GM10248 (cell line): ENCODE measurements at places on chromosomes 5 and 9.

DNA sequence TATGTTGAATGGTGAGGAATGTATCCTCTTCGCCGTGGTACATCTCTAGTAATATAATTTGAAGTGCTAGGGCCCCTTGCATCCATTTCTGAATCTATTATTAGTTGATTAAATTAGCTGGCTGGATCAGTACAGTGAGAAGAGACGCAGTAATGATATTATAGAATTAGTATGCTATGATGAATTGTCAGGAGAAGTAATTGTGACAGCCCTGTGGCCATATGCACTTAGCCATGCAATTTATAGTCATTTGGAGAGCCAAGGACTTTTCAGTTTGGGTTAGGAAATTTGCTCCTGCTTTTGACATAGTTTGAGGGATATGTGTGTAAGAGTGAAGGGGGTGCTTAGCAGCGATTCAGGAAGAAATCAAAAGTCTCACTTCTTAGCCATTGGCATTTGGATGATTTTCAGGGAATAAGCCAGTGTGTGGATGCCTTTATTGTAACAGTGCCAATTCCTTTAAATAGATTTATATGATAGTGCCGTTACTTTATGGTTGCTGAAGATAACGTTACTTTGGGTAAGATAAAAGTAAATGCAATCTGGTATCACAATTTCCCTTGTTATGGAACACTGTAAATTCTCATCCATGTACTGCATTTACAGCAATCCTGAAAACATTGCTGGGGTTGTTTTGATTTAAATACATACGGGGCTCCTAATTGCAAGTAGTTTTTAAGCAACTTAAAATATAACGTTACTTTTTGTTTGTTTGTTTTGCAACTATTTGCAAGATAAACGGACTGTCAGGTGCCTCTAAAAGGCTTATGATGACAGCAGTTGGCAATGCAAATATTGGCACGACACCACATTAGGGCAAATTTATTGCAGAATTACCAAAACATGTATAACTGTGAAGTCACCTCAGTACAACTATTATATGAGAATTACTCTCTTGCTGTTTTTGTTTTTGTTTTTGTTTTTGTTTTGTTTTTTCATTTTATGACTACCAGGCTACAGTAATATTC is 875.4 kb upstream of the WWC1 start:
- no peak for DNase-seq

DNA sequence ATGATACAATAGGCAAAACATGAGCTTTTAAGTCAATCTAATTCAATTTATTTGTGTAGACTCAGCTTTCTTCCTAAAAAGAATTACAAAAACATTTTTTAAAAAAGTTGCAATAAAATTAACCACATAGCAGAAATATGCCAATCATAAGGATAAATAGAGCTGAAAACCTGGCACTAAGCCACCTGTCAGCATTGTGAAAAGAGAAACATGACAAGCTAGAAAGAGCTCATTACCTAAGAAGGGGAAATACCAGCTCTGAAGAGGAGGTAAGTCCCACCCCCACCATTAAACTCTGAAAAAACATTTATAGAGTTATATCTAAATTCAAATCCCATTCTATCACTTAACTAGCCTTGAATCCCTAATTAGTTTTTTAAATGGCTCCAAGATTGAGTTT is 372.9 kb downstream of the OSTF1 start:
- no peak for DNase-seq

- DNase-seq = no peak
Measured at GRCh38 chr9:130409246-130409645, 35.5 kb upstream of the ASS1 start.

DNA sequence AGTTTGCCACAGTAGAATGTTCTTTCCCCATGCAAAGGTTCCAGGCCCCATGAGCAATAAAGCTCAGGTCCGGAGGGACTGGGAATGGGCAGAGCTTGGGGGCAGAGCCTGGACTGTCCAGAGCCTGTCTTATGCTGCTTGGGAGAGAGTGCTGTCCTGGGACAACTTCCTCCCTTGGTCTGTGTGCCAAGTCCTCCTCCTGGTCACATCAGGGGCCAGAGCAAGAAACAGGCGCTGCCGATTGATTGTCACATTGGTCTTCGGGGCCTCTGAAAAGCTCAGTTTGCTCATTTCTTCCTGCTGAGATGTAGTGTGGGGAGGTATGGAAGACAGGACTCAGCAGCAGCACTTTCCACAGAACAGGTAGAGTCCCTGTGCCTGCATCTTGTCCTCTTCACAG is 54.0 kb upstream of the FCN1 start:
- DNase-seq = no peak

DNA sequence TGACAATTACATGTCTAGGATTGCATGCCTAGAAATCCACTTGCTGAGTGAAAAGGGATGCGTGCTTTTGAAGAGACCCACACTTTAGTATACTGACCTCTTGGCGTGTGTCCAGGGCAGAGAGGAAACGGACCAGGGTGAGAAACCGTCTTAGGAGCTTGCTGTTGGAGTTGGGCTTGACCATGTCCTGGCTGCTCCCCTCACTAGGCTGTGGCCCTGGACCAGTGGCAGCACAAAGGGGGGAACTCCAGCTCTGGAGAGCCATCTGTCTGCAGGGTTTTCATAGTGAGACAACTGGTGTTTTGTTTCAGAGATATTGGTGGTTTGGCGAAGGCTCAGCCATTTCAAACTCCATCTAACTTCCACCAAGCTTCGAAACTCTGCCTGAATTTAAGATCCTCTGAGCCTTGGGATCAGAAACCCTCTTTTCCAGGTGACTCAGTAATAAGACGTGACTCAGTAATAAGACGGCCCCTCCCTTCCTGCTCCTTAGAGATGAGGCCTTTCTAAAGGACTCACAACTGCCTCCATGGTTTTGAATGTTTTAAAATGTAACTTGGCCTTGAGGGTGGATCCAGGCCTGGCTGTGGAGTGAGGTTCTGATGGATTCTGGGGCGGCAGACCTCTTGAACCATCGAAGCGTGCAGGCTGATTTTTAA is 165.8 kb downstream of the MELK start:
- DNase-seq = no peak

DNA sequence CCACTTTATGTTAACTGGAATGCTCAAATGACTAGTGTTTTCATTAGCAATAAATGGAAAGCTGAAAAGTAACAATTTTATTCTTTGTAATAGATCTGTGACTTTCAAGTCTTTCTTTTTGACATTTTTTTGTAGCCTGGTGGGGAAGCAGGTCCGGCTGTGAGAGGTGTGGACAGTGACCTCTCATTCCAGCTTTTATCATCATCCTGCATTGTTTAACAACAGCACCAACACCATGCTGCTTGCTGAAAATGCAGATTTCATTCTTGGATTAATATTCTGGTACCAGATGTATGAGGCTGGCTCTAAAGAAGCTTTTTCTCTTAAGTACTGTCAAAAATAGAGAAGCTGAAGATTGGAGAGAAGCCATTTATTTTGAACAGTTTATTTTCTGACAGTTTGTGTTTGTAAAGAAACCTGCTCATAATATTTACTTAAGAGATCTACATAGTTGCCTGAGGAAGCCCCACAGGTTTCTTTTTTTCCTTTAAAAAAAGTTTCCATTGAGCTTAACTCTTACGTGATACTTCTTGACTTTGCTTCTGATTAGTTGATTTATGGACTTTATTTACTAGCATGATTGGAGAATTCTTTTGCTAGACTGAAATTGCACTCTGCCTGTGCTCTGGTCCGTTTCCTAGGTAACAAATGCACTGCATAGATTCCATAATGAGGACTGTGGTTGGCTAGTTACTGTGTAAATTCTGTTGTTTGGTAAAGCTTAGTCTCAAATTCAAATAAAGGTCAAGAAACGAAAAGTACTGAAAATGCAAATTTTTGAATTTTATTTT is 3.4 kb downstream of the KIAA1958 start:
- no peak for DNase-seq

GRCh38 chr5:170597872-170598271 is 94.1 kb downstream of the KCNIP1 start:
- no peak for DNase-seq

- no peak for DNase-seq
Measured at GRCh38 chr9:134851020-134851419, 29.6 kb upstream of the FCN2 start.

DNA sequence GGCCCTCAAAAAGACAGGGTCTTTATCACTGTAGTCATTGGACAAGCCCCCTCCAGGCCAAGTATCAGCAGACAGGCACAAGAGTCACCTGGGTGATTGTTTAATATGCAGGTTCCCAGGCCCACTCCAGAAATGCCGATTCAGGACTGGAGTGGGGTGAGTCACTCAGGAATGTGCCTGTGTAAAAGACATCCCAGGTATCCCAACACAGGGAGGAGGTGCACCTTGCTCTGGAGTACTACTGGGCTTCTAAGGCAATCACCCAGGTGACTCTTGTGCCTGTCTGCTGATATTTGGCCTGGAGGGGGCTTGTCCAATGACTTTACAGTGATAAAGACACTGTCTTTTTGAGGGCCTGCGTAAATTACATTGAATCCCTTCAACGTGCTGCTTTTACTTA is 40.6 kb downstream of the ACTL7B start:
- no peak for DNase-seq

DNA sequence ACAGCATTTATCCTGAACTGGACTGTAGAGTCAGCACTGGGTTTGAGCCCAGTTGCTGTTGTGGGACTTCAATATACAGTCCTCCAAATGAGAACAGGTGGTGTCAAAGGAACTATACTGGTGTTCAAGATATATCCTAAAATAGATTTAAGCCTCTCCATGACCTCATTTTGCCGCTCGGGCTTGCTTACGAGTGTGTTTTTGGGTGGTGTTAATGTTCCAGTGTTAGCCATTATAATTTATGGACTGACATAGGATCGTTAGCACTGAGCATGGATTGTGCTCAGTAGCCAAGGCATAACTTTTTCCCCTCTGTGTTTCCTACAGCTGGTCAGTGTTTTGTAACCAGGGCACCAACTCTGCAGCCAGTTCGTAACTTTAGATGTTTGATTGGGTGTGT is 306.6 kb downstream of the SPATA31D1 start:
- DNase-seq = no peak

GRCh38 chr9:103734471-103734870 is 359.6 kb upstream of the SMC2 start:
- DNase-seq = no peak

- no peak for DNase-seq
Measured at GRCh38 chr5:120231563-120231962, 232.5 kb upstream of the PRR16 start.

DNA sequence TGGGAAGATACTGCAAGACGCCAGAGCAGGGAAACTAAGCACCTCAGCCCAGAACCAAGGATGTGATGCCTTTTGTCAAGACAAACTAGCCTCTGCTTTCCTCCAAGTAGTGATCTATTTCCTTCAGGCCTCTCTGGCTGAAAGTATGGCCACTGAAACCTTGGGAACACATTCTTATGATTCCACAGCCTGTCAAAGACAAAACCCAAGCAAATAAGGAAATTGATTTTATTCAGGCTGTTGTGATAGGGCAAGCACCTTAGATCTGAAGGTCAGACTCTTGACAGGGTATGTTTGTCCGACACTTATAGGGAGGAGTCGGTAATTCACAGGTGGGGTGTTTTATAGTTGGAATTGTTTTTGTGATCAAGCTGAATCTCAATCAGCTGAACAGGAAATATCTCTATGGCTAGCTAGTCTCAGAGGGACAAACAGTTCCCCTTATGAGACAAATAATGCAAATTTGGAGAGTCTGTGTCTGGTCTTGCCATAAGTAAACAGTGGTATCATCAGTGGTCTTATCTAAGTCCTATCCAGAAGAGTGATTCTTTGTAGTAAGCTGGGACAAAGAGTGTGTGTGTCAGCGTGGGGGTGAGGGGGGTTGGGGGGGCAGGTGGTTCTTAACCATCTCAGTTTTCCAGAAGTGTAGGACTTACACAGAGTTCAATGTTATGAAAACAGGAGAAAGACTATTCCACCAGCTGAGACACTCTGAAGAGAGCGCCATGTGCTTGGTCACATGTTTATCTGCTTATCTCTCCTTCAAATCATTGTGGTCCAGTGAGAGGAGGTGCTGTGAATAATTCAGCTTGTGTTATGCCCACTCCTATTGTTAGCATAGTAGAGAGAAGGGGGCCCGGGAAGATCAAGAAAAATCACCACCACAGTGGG is 6.7 kb upstream of the ZCCHC10 start:
- DNase-seq = peak; percentile 38

DNA sequence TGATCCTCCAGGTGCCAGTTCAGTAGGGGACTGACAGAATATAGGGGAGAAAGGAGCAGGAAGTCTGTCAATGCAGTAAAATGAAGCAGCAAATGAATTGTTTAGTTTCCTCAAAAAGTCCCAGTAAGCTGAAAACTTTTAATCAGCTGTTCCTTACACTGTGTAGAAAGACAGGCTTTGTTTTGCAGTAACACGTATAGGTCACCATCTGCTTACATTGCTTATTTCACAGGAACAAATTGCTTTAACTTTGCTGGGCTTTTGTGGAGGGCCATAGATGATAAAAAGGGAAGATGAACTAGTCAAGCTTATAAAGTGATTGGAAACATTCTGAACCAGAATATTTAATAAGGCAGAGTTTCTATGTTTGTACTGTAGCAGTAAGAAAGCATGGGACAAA is 331.3 kb upstream of the RFX3 start:
- no peak for DNase-seq

- DNase-seq = no peak
Measured at GRCh38 chr5:36734422-36734821, 128.0 kb downstream of the SLC1A3 start.

- DNase-seq = no peak
Measured at GRCh38 chr9:79395228-79395627, 176.5 kb upstream of the TLE4 start.

GRCh38 chr5:142740474-142741242 is 29.5 kb upstream of the ARHGAP26 start:
- no peak for DNase-seq

DNA sequence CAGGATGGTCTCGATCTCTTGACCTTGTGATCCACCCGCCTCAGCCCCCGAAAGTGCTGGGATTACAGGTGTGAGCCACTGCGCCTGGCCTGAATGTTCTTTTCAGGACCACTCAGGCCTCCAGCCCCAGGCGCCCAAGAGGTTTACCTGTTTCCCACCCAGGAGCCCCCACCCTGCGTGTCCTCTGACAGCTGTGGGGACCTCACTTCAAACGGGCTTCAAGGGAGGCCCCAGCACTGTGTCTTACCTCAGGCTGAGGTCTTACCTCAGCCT is 19.1 kb upstream of the SLC6A19 start:
- DNase-seq = no peak
